Heart left ventricle (tissue), 16 donors: ENCODE measurements at places on chromosomes 4 and X.

- no peak for DNase-seq
These were observed 209.1 kb upstream of the HCCS start for GRCh38 chrX:10902001-10902400.

GRCh38 chr4:55159851-55160250 is 34.5 kb upstream of the KDR start:
- DNase-seq = no peak

- DNase-seq = no peak
These were observed 12.9 kb downstream of the CPEB2 start for GRCh38 chr4:15015170-15015569.

GRCh38 chrX:16867947-16868346 is 2.2 kb downstream of the RBBP7 start:
- DNase-seq = no peak
